A673 (cell line): ENCODE measurements at places on chromosomes 4 and X.
A peak's percentile ranks its signal among the peaks of the same experiment; 100 is the strongest.

DNA sequence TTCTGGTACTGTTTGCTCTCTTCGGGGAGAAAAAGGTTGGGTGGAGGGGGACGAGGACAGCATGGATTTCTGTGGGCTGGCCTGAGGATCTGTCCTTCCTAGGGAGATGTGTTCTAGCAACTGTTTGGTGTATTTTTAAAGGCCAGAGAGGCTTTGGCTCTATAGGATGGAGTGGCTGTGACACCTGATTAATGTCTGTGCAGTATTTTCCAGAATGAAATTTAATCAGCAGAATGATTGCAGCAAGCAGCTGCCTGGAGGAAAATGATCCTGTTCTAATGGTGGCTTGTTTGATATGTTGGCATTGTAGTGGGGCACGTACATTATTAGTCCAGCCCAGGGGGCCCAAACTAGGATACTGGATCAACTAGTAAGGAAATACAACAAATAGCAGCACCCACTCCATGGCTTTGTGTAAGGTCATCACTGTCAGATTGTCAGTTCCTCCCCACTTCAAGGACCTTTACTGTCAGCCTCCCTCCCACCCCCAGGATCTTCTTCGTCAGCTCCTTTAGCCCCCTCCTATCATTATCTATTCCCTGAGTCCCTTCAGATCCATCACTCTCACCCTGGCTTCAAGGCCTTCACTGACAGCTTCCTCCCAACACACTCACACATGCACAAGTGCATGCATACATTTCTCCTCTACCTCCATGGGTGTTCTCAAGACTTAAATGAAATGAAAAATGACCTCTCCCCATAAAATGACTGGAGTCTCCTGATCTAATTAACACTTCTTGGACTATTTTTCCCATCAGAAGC is 10.4 kb upstream of the TMEM255A start:
- DNase-seq: no peak

DNA sequence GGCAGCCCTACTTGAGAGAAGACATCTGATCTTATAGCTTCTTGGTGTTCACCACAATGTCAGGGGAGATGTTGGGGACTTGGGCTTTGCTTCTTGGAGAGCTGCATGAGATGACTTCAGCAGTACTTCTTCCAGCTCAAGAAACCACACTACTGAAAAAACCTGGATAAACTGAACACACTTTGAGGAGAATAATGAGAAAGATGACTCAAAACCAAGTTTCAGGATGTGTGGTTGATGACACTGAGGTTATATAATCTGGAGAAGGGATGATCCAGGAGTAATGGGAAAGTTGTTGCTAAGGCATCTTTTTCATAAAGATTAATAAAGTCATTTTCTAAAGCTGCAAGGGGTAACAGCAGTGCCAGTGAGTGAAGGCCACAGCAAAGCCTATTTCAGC is 58.4 kb upstream of the PNPLA4 start:
- DNase-seq: no peak

DNA sequence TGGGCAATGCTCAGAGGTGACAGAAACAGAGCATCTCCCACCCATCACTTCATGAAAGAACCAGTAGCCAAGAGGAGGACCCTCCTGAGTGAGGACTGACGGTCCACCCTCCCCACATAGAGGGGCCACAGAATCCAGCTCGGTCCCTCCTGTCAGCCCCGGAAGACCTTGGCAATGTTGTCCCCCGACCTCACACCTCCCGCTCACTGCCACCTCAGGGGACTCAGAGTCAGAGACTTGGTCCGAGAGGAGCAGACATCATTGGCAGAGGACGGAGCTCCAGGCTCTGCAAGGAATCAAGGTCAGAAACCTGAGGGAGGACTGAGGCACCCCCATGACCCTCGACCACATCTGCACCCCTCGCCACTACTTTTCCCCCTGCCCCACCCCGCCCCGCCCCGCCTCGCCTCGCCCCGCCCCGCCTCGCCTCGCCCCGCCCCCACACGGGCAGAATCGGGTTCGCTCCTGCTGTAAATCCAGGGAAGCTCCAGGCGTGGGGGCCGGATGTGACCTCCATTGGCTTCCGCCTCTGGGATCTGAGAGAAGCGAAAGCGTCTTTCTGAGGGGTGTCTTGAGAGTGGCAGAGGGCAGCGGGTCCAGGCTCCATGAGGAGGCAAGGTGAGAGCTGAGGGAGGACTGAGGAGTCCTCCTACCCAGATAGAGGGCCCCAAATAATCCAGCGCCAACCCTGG is at the start of gene MAGEA11:
Gene MAGEA11, plus strand, starts transcription at position 516 of the 692 bp plus-strand sequence. CDS start 1,100 bp downstream, outside the sequence.
- no peak for DNase-seq

DNA sequence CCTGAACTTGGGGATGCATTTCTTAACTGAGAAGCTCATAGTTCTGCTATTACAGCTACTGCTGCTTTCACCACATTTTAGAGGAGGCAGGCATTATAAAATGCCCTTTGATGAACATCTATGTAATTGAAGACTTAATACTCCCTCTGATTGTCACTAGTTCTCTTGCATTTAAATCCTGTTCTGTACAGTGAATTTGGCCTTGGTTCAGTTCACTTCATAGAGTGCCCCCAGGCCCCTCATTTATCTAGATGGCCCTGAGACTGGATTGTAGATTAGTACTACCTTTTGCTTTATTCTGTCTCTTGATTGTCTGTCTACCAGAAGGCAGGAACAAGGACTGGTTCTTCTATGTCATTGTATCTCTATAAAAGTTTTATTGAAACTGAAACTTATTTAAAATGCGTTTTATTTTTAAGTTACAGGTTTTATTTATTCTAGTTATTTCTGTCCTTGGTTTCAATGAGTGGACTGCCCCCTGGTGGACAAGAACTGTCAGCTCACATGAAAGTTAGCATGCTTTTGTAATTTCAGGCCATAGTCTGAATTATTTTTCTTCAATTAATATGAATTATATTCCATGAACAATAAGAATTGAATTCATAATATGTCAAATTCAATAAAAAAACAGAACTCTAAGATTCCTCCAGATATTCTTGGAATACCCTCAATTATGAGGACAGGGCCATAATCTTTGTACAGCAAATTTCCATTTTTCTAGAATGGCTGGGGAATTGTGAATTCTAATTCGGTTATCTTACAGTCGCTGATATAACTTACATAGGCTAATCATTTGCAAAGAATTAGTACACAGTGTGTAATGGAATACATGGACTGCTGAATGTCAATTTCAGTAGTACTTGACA is 47.2 kb upstream of the TMEM33 start:
- DNase-seq: peak; percentile 58

DNA sequence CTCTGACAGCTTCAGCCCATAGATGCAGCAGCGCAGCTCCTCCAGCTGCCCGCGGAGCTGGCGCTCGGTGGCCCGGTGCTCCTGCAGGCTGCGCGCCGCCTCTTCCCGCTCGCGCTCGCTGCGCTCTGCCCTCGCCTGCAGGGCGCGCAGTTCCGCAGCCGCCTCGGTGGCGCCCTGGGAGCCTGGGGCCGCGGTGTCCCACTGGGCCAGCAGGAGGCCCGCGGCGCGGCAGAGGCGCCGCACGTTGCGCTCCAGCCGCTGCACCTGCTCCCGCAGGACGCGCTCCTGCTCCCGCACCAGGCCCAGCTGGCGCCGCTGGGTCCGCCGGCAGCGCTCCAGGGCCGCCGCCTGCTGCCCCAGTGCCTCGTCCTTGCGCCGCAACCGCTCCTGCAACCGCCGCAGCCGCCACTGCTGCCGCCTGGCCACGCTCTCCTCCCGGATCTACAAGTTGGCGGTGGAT is 10.1 kb downstream of the C4orf50 start:
- DNase-seq: no peak

- DNase-seq: no peak
Observed at GRCh38 chr4:6204098-6204497, 3.7 kb upstream of the JAKMIP1 start.

- no peak for DNase-seq
Observed at GRCh38 chr4:48336146-48336870, 5.0 kb upstream of the SLAIN2 start.
